ENCODE measurements at places on chromosomes 7 and 10. TPM values are rescaled to one million over a fixed set of nuclear protein-coding genes. Genes with fewer than 3 reads are reported as not detected.

VWA2 gene
- total RNA-seq = not detected

- H3K27me3 ChIP-seq = no peaks in the 10 kb centered on the region
- DNase-seq = no peak
- peaks cover 10% of the 10 kb centered on the region for H3K4me1 ChIP-seq
- no peaks in the 10 kb centered on the region for H3K36me3 ChIP-seq
Observed at GRCh38 chr10:126583552-126584200, 86.8 kb downstream of the C10orf90 start.

DNA sequence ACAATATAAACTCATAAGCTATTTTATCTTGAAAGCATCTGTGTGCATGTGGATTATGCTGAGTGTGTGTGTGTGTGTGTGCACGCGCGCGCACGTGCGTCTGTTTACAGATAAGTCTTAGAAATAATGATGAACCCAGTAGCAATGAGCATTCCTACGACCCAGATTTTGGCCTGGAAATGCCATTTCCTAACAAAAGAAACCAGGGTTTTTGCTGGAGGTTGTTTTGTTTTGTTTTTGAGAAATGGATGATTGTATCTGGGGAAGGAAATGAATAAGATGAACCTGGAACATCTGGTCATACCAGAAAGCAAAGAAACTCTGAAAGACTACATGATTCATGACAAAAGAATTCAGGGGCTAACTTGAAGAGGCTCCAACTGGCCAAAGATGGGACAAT, 22.1 kb upstream of the LMOD2 start:
- H3K27me3 ChIP-seq = no peaks in the 10 kb centered on the region
- no peak overlapping the region for H3K4me3 ChIP-seq
- no peaks in the 10 kb centered on the region for H3K36me3 ChIP-seq
- no peak for DNase-seq

CLDN4 gene
- not detected for total RNA-seq

DNA sequence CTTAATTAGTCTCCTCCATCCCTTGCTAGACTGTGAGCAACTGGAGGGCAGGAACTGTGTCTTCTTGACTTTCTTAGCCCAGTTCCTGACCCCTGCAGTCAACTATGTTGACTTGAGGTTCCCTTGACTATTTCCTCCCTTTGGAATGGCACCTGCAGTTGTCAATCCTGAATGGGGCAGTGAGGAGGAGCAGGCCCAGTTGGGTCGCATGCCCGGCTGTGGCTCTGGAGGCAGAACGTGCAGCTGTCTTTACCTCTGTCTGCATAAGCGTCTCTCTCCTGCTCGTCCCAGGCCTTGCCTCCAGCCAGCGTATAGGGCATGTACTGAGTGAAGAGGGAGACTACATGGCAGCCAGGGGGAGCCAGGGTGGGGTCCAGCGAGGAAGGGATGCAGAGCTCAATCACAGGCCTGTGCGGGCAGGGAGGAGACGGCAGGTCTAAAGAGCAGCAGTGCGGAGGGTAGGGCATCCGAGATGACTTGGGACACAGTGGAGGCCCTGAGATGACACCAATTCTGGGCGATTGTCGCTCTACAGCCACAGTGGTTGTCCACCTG, 26.8 kb downstream of the PYROXD2 start:
- H3K4me3 ChIP-seq = no peak overlapping the region
- H3K36me3 ChIP-seq = peaks cover 38% of the 10 kb centered on the region
- DNase-seq = no peak

- no peak overlapping the region for H3K27ac ChIP-seq
- H3K36me3 ChIP-seq = no peaks in the 10 kb centered on the region
Observed at GRCh38 chr10:21441625-21442024, 83.9 kb downstream of the SKIDA1 start.

- H3K27ac ChIP-seq = no peak overlapping the region
- no peak overlapping the region for H3K4me3 ChIP-seq
- no peaks in the 10 kb centered on the region for H3K4me1 ChIP-seq
- no peaks in the 10 kb centered on the region for H3K36me3 ChIP-seq
- H3K27me3 ChIP-seq = no peaks in the 10 kb centered on the region
Observed at GRCh38 chr10:120741396-120741795, 109.8 kb upstream of the WDR11 start.

DNA sequence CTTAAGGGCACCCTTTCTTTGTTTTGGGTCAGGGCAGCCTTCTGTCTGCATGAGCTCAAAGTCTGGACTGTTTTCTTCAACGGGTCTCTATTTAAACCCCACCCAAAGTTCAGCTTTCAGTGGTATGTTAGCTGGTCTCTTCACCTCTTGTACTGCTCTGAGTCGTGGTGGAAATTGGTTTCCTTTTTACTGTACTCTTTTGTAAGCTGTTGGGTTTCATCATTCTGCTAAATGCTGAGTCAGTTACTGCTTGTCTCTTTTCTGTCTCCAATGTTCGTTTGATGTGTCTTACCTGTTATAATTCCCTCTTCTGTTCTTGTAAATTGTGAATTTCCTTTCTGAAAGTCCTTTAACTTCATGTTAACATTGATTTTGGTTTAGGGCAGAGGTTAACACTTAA, 64.1 kb upstream of the MALRD1 start:
- no peaks in the 10 kb centered on the region for H3K4me1 ChIP-seq

DNA sequence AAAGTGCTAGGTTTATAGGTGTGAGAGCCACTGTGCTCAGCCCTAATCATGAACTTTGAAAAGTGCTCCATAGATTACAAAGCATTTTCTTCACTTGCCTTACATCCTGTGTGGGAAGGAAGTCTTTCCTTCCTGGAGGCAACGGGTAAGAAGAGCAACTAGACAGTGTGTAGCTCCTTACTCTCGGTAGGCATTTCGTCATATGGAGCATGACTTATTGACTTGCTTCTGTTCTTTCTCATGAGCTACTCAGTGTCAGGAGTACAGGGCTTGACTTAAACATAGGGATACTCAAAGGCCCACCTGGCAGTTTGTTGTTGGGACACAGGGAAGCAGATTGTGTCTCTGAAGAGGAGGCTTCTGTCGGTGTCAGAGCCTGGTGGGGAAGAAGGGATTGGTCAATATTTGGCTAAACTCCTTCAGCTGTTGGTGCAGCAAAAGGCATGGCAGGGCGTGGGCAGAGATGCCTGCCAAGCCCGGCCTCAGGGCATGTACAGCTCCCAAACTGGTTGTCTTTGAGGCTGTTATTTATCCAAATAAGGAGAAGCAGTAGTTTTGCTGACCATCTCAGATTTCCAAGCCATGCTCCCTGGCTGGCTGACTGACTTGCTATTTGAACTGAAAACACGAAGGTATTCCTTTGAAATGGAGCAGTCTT, 248.9 kb downstream of the KIAA1217 start:
- no peaks in the 10 kb centered on the region for H3K27me3 ChIP-seq
- H3K4me3 ChIP-seq = no peak overlapping the region
- no peak overlapping the region for H3K27ac ChIP-seq
- no peaks in the 10 kb centered on the region for H3K36me3 ChIP-seq
- no peak for DNase-seq
